Stimulated activated CD4-positive, alpha-beta T cell treated with anti-CD3 and anti-CD28 coated beads, Interleukin-1b, Interleukin-23, amount 100 ng/mL, for 4 hours (primary cell): ENCODE measurements at places on chromosomes 5 and 9.
A peak's percentile ranks its signal among the peaks of the same experiment; 100 is the strongest.

GRCh38 chr5:114649878-114650277 is 288.0 kb downstream of the KCNN2 start:
- DNase-seq, result no peak

DNA sequence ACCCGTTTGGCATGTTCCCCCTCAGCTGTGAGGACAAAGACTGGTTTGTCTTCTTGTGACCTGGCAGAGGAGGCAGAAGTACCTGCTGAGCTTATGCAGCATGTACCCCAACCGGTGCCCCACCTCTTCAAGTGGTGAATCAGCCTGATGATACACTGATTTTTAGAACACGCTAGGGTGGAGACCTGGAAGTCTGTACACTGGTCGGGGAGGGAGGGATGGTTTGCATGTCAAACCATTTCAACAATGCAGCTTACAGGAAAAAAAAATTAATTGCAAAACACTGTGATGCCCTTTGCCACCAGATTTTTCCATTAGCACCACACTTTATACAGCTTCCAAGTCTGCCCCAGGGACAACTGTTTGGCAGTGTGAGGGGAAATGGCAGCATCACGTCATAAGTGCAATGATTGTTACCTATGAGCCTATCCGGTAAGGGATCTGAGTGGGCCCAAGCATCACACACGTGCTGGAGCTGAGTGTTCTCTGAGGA is 155.1 kb upstream of the DMRT1 start:
- no peak for DNase-seq

DNA sequence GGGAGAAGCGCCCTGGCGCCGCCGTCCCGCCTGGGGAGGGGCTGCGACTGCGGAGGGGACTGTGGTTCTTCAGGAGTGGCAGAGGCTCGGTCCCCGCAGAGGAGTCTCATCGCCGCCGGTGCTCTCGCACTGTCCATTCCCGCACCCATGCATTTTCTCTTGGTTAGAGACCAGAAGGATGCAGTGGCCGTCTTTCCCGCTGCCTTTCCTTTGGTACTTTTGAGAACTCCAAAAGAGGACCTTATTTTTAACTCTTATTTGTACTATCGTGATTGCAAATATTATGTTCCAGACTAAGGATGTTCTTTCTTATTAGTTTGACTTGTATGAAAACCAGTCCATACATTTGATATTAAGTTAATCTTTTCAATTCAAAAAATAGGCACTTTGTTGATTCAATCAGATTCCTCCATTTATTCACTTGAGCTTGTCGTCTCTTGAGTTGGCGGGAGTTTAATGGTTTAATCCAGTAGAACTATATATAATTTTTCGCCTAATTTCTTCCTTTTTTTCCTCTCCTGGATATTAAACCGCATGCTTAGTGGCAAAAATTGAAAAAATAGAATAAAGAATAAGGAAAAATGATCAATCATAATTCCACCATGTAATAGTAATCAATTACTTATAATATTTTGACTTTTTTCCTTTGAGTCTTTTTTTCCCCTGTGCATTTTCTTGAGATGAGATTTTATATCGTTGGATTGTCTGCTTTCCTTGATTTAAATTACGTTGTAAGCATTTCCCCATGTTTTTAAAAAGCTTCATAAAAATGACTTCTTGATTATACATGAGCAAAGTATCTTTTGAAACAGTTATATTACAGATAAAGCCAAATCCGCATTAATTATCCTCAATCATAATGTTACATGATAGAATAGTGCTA is 861 bp downstream of the ZFYVE16 start:
- peak; percentile 33 for DNase-seq

GRCh38 chr5:61330845-61331406 is 1.1 kb upstream of the ZSWIM6 start:
- peak; percentile 59 for DNase-seq

DNA sequence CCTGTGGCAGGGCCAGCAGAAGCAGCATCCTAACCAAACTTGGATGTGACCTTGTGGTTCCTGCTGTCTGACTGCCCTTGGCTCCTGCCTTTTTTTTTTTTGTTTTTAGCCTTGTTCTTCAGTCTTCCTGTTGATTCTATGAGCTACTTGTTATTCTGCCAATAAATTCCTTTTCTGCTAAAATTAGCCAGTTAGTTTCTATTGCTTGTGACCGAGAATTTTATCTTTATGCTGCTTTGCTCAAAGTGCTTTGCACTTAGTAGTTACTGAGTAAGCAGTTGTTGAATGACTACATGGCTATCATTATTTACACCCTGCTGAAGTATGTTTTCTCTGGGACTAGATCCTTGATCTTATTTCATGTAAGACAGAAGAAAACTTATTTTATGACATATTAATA is 20.8 kb upstream of the ATG10 start:
- DNase-seq, result no peak

DNA sequence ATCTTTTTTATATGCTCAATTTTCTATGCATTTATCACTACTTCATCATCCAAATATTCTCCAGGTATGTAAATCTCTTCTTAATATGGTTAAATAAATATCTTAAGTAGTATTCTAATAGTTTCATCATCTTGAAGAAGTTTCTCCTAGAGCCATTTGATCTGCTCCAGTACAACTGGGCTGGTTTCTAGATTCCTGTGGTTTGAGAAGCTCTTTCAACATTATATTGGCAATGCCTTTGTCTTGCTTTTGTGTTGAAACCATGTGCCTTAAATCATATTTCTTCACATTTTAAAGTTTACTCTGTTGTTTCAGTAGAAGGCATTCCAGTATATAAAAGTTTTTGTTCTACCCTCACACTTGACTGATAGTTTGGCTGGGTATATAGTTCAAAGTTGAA is 27.6 kb downstream of the MBLAC2 start:
- DNase-seq, result no peak

GRCh38 chr9:70529377-70529776 is 114.9 kb upstream of the KLF9 start:
- no peak for DNase-seq

DNA sequence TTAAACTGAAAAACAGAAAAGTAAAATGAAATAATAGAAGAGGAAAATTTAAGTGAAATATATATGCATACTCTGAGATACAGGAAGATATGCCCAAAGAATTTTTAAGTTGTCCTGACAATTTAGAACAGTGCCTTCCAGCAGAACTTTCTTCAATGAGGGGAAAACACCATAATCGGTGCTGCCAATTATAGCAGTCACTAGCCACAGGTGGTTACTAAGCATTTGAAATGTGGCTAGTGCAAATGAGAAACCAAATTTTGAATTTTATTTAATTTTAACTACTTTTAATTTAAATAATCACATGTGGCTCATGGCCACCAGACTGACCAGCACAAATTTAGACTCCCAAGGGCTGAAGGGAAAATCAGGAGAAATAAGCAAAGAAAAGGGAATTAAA is 410.6 kb downstream of the RAB3C start:
- DNase-seq, result no peak

DNA sequence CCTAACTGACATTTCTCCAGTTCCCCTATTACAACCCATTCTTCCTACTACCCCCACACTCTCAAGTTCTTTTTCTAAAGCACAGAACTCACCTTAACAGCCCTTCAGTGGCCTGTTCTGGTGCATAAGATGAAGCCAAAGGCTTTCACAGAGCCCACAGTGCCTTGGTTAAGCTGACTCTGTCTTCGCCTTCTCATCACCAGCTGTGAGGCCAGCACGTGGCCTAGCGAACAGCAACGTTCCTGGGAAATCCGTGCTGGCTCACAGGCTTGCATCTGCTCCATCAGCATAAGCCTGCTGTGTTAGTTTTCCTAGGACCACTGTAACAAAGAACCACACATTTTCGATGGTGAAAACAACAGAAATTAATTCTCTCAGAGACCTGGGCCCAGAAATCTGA is 67.9 kb upstream of the LPAR1 start:
- DNase-seq, result no peak

- DNase-seq, result no peak
Measured at GRCh38 chr9:2602704-2603116, 18.9 kb upstream of the VLDLR start.

DNA sequence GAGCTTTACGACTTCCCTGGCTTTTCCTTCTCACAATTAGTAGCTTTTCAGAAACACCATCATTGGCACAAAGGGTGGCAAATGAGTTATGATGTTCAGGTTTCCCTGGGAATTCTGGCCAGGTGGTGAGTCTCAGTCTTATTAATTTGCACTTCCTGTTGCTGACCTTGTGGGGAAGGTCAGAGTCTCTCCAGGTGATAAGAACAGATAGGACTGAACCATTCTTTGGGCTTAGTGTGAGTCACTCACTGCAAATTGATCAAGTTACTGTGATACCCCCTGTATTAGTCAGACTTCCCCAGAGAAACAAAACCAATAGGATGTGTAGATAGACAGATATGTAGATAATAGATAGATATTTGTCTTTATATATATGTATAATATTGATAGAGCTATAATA is 53.8 kb upstream of the RANBP3L start:
- no peak for DNase-seq

DNA sequence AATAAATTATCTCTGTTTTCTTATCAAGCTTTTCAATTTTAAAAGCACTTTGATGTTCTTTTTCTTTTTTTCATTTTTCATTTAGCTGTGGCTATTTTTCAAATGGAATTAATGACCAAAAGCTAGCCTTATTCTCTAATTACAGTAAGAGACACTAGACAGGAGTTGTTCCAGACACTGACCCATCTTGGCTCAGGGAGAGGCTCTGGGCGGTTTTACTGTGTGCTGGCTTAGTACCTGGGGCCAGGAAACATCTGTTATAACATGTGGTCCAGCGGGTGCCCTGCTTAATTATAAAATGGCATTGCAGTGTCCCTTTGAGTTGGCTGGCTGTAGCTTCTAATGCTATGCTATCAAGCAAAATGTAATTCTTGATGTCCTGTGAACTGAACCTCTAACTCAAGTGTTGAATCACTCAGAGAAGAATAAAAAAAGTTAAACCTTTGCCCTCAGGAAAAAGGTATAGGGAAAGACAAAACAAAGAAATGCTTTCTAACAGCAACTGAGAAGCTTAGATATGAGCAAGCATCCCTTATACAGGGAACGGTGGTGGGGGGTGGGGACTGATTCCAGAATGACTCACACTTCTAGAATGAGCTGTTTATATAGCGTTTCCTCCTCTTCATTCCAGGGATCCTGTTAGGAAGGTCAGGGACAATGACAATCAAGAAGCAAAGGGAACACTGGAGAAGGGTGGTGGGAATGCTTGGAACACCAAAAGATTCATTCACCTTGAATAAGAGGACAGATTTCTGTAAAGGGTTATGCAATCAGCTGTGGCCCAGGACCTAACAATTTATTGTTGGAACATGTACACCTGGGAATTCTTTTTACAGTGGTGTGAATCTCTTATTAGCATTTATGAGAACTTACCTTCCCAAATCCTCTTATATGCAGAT is 58.7 kb upstream of the NFIB start:
- DNase-seq, result no peak

DNA sequence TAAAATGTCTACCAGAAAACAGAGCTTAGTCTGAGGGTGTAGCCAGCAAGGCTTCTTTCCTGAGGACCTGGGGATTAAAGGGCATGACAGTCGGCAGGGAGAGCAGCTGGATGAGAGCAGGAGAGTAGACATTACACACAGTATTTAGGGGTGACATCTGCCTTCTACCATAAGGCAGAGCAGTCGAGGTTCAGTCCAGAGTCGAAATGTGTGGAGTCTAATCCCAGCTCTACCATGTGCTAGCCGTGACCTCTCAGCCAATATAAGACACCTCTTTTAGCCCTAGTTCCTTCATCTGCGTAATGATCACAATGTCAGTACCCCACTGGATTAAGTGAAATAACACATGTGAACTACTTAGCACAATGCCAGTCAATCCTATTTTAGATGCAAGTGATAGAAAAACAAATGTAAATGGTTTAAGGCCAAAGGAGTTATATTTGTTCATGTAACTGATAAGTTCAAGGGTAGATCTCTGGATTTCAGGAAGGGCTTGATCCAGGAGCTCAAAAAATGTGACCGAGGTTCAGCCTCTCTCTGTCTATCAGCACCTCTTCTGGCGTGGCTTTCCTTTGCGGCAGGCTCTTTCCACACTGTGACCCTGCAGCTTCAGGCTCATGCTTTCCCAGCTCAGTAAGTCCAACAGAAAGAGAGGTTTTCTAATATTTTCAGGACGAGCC is 16.2 kb upstream of the CPLX2 start:
- no peak for DNase-seq

- no peak for DNase-seq
Measured at GRCh38 chr5:124297826-124298225, 448.6 kb downstream of the ZNF608 start.

DNA sequence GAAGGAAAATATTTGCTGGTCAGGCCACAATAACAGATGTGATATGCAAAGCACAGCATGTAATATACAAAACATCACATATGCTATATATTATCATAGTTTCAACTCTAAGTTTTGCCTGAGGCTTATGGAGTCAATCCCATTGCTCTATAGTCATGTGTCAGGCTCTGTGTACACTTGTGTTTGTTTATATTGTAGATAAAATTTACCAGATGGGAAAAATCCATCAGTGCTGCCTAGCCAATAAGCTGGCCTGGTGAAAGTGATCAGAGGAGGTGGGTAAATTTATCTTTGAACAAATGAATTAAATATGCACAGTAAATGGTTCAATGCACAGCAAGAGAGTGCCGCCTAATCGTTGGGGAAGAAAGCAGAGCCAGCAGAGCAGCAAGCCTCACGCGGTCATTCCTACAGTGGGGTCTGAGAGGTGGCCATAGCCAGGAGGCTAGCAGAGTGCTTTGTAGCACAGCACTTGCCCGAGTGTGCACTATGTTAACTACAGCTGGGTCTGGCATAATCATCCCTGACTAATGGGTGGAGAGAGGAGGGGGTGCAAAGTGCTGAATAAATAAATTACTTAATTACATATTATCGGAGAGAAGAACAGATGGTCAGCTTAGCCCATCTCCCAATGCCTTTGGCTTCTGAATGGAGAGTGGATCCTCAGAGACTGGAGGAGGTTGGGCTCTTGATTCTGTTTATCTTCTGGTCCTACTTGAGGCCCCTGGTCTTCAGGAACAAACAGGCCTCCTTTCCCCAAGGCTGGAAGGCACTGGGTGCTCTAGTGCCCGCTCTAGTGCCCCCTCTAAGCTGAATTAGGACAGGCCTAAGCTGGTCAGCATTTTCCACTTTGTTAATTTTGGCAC is 153.5 kb downstream of the MAT2B start:
- no peak for DNase-seq

DNA sequence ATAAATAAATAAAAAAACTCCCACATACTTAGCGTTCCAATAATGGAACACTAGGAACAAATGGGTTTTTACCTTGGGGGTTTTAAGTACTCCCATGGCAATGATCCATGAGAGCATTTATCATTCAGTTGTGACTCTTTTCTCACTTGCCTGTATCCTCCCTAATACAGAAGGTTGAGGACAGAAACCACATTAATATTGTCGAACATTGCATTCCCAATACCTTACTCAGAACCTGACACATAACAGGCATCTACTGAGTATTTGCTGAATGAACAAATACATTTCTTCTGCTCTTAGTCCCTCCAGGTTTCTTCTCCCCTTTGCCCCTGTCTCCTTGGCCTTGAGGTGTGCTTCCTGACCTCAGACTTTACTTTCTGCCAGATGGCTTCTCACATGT is 175.9 kb downstream of the CEMIP2 start:
- DNase-seq, result no peak
